ENCODE measurements at places on chromosomes 3 and 15.

DNA sequence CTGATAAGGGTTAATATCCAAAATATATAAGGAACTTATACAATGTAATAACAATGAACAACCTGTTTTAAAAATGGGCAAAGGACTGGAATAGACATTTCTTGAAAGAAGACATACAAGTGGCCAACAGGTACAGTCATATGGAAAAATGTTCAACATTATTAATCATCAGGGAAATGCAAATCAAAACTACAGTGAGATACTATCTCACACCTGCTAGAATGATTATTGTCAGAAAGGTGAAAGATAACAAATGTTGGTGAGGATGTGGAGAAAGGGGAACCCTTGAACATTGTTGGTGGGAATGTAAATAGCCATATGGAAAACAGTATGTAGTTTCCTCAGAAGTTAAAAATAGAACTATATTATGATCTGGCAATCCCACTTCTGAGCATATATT lies 20.4 kb downstream of the GOLM2 start:
- DNase-seq = no peak

- peak; percentile 58 for DNase-seq
Observed at GRCh38 chr3:122942937-122943827, 84.4 kb downstream of the SEMA5B start.

- DNase-seq = no peak
Observed at GRCh38 chr15:42528970-42529369, 19.6 kb downstream of the LRRC57 start.

- peak; percentile 28 for DNase-seq
Observed at GRCh38 chr15:28086175-28086703, 12.9 kb downstream of the OCA2 start.

DNA sequence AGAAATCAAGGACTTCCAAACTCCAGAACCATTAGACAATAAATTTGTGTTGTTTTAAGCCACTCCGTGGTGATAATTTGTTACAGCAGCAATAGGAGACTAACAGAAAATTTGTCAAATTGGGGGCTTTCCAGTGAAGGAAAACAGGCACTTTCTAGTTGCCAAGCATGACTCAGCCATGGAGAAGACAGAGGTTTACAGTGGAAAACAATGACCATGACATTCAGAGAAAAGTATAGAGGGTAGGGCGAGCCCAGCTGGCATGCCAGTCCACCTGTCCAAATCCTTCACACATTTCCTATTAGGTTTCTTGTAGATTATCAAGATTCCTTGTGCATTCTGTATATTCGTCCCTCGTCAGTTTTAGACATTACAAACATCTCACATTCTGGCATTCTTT lies 24.9 kb downstream of the SLCO2A1 start:
- DNase-seq = no peak

DNA sequence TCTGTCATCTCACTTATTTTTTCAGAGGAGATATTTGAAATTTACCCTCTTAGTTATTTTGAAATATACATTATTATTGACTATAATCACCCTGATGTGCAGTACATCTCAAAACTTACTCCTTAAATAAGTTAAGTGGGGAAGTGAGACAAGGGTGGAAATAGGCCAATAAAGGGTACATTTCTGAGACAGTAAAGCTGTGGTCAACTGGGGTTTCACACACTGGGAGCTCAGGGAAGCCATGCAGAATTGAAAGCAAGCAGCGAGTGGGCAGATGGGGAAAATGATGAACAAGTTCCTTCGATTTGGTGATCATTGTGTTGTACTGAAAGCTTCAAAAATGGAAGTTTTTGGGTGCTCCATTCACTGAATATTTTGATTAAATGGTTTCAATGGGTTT lies 21.6 kb upstream of the MOBP start:
- no peak for DNase-seq

GRCh38 chr3:116601206-116601605 lies 108.4 kb upstream of the TUSC7 start:
- DNase-seq = no peak

GRCh38 chr3:136804813-136805212 lies 14.1 kb upstream of the SLC35G2 start:
- DNase-seq = no peak

GRCh38 chr3:47646362-47646761 lies 67.7 kb upstream of the CSPG5 start:
- no peak for DNase-seq

GRCh38 chr3:138065949-138066348 lies 49.5 kb downstream of the DZIP1L start:
- DNase-seq = no peak

DNA sequence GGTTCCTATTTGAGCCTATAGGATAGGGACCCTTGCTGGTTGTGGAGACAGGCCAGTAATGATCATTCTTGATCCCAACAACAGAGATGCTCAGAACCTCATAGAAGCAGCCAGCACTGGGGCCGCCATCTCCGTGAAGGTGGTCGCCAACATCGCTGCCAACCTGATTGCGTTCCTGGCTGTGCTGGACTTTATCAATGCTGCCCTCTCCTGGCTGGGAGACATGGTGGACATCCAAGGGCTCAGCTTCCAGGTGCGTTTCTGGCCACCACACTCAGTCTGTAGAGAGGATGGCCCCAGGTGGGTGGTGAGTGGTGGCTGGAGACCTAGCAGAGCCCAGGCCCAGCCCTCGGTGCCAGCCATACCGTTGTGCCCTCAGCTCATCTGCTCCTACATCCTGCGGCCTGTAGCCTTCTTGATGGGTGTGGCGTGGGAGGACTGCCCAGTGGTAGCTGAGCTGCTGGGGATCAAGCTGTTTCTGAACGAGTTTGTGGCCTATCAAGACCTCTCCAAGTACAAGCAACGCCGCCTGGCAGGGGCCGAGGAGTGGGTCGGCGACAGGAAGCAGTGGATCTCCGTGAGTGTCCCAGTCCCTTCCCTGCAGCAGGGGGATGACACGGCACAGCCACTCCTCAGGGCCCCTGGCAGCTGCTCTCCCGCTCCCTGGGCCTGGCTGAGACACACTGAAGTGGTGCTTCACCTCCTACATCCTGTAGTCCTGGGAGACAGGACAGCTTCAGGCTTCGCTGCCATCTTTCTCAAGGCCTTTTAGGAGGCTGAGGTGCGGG lies 46.5 kb upstream of the PDE8A start:
- no peak for DNase-seq

DNA sequence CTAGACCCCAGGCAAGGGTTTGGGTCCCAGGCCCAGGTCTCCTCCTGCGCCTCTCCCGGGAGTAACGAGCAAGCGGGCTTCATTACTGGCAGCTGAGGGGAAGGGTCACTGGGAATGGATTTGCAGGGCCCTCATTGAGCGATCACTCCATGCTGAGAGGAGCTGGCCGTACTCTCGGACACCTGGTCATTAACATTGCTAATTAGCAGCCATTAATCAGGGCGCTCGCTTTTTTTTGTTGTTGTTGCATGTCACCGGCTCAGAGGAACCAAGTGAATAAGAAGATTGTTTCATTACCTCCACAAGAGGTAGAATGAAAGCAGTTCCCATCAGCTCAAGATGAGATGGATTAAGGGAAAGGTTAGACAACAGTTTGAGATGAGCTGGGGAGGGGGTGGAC lies 293.0 kb upstream of the ATP11B start:
- no peak for DNase-seq

GRCh38 chr3:66038384-66038725 lies 363 bp downstream of the MAGI1 start:
- no peak for DNase-seq

GRCh38 chr3:138257986-138258385 lies 70.9 kb downstream of the ARMC8 start:
- DNase-seq = no peak

GRCh38 chr3:155270485-155271342 lies 22.8 kb downstream of the STRIT1 start:
- DNase-seq = no peak

DNA sequence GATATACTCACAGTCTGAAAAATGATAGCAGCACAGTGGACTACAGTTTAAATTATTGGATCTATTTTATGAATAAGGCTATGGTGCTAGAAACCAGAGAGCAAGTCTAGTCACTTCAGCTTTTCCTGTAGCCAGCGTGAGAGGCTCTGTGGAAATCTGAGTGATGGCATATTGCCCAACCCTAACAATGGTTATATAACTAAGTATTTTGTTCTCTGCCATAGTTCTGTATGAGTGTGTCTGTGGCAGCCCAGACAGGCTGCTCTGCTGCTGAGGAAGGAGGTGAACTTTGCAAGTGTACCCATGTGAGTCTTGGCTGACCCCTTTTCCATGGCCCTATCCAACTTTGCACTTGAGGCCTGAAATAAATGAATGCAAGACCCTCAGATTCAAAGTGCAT lies 105.7 kb downstream of the LRTM1 start:
- DNase-seq = peak; percentile 58

DNA sequence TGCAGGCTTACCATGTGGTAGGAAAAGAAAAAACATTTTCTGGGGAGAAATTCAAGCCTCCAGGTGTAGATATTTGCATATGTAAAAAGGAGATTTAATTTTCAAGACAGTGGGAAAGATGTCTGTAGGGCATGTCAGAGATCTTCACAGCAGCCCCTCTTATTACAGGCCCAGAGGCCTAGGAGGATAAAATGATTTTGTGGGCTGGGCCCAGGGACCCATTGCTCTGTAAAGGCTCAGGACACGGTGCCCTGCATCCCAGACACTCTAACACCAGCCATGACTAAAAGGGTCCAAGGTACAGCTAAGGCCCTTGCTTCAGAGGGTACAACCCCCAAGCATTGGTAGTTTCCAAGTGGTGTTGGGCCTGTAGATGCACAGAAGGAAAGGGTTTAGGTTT lies 680.1 kb downstream of the IGSF11 start:
- DNase-seq = no peak

DNA sequence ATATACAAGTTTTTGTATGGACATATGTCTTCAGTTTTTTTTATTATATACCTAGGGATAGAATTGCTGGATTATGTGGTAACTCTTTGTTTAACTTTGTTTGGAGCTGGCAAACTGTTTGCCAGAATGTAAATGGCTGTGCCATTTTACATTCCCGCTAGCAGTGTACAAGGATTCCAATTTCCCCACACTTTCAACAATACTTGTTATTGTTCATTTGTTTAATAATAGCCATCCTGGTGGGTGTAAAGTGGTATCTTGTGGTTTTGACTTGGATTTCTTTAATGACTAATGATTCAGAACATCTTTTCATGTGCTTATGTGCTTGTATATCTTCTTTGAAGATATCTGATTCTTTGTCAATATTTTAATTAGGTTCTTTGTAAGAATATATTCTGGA lies 64.4 kb downstream of the ZNF609 start:
- no peak for DNase-seq

GRCh38 chr15:39890621-39891020 lies 29.4 kb downstream of the GPR176 start:
- no peak for DNase-seq

- no peak for DNase-seq
Observed at GRCh38 chr3:149363053-149363452, 14.4 kb downstream of the TM4SF1 start.

- DNase-seq = no peak
Observed at GRCh38 chr3:185930393-185931107, 7.3 kb downstream of the TRA2B start.

DNA sequence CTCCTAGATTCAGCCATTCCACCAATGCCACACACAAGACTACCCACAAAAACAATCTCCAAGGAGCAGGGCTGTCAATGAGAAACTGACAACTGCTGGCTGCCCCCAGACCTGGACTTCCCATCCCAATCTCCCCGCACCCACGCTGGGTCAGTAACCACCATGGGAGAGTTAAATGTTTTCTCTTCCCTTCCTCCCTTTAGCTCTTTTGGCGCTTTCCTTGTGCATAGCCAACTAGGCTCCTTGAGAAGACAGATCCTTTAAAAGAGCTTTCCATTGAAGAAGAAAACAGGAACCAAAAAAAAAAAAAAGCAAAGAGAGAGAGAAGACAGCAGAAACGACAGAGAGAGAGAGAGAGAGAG lies 8.3 kb downstream of the BCL6 start:
- DNase-seq = no peak

GRCh38 chr3:122188737-122189136 lies 5.3 kb downstream of the CASR start:
- no peak for DNase-seq

GRCh38 chr3:39707314-39707909 lies 102.0 kb upstream of the MYRIP start:
- peak; percentile 34 for DNase-seq

DNA sequence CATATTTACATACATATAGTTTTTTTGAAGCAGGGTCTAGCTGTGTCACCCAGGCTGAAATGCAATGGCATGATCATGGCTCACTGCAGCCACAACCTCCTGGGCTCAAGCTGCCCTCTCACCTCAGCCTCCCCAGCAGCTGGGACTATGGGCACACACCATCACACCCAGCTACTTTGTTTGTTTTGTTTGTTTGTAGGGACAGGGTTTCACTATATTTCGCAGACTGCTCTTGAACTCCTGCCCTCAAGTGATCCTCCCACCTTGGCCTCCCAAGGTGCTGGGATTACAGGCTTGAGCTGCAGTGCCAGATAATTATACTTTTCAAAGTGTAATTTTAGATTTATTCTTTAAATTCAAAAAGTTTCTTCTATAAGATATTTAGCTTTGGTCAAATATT lies 10.2 kb downstream of the GTF2A2 start:
- DNase-seq = no peak

GRCh38 chr3:123021996-123022510 lies 5.5 kb downstream of the SEMA5B start:
- peak; percentile 14 for DNase-seq

- no peak for DNase-seq
Observed at GRCh38 chr15:100764778-100765466, 114.7 kb upstream of the ALDH1A3 start.

- no peak for DNase-seq
Observed at GRCh38 chr3:193095366-193095765, 145.7 kb upstream of the PLAAT1 start.
